ENCODE measurements at places on chromosomes 12 and 14.

- DNase-seq: no peak
Measured at GRCh38 chr14:23517650-23518326, 33.8 kb downstream of the ZFHX2 start.

DNA sequence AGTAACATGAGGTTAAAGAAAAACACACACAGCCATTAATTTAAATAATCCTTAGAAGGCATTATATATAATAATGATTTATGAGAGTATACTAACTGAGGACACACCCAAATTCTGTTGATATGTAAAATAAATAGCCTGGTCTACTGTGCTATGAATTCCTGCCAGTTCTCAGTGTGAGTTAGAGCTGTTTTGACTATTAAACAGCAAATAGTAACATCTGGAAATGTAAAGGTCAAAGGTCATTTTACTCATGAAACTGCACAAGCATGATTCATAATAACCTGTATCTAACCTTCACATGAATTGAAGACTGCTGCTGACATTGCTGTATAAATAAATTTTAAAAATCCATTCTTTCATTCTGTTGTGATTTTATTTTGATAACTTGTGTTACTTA lies 966.7 kb downstream of the SLC6A15 start:
- no peak for DNase-seq

DNA sequence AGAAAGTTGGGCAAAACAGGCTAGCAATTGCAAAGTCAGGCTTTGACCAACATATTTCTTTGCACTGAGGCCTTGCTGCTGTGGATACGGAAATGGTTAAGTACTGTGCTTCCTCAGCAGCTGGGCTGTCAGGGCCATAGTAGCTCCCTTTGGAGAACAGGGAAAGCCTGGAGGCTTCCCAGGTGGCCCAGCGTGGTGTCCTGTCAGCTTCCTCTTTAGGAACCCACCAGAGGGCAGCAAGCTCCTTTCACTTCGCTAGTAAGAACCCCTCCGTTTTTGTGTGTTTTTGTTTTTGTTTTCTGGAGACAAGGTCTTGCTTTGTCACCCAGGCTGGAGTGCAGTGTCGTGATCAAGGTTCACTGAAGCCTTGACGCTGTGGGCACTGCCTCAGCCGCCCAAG lies 1.7 kb upstream of the CFAP251 start:
- DNase-seq: no peak

GRCh38 chr12:66387117-66387516 lies 84.8 kb downstream of the HELB start:
- DNase-seq: no peak

DNA sequence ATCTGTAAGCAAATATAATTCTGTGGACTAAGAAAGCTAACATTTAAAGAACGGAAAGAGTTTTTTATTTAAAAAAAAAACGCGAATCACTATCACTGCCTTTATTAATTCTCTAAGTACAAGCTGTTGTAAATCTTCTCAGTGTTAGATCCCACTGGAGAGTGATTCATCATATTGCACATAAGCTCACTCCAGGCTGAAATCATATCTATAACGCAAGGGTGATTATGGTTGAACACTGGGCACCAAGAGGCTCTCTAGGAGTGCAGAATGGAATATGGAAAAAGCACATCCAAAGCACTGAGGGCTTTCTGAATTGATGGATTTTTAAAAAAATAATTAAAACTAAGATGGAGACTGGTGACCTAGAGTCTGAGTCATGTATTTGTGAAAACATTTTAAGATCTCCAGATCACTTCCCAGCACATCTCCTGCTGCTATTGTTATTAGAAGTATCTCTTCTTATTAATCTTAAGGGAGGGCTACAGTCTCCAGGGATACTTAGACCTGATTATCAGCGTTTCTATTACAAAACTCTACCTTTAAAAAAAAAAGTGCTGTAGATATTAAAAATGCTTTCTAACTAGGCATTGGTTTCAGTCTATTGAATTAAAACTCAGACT lies 1106.8 kb downstream of the AACS start:
- DNase-seq: no peak

DNA sequence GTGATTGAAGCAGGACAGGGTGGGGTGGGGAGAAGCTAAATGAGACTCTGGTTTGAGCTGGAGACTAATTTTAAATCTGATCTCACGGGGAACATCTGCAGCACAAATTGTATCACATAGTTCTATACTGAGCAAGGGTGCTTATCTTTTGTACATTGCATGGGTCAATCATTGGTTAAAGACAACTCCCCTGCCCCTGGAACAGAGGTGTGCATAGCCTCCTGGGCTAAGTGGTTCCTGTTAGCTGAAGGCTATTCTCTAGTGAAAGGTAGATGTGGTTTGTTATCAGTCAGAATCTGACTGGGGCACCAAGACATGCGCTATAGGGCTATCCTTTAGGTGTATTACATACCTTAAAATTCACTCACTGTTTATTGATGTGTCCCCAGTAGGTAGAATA lies 103.9 kb upstream of the KITLG start:
- DNase-seq: no peak

DNA sequence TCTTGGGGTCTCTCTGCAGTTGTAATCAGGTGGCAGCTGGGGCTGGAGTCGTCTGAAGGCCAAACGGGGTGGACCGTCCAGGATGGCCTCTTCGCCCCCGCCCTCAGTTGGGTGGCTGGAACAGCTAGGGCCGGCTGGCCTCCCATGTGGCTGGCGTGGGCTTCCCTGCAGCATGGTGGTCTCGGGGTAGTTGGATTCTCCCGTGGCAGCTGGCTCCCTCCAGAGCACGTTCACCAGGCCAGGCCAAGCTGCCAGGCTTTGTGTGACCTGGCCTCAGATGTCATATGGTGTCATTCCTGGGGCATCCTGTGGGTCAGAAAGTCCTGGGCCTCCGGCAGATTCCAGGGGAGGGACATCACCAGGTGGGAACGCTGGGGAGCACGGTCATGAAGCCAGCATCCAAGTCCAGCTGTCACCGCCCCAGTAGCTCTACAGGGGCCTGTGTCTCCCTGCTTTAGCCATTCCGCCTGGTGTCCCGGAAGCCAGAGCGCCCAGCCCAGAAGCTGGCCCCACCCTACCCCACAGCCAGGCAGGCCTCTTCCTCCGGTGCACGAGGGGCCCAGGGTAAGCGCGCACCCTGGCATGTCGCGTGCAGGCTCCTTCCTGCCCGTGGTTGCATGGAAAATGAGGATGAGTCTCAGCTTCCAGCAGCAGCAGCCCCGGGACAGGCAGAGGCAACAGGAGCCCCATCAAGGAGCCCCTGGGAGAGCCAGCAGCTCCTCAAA lies 1.3 kb upstream of the NUDT14 start:
- no peak for DNase-seq

DNA sequence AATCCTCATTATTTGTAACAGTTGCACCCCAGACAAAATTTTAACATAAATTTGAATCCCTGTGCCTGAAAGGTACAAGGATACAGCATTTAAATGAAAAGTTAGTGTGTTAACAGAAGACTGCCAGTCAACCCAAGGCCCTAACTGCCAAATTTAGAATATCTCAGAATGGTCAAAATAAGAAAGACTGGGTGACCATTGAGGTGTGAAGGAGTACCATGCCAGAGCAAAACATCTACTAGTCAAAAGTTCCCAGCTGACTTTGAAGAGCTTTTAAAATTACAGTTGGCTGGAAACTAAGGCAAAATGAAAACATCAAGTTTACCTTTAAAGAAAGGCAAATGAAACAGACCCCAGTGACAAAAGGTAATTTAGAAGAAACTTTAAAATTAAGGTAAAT lies 18.4 kb downstream of the SAV1 start:
- no peak for DNase-seq

GRCh38 chr12:51848326-51848727 lies at the start of gene FIGNL2:
FIGNL2 (minus strand) TSS chr12:51848718; CDS start chr12:51822413, 26,305 bp downstream.
- no peak for DNase-seq

DNA sequence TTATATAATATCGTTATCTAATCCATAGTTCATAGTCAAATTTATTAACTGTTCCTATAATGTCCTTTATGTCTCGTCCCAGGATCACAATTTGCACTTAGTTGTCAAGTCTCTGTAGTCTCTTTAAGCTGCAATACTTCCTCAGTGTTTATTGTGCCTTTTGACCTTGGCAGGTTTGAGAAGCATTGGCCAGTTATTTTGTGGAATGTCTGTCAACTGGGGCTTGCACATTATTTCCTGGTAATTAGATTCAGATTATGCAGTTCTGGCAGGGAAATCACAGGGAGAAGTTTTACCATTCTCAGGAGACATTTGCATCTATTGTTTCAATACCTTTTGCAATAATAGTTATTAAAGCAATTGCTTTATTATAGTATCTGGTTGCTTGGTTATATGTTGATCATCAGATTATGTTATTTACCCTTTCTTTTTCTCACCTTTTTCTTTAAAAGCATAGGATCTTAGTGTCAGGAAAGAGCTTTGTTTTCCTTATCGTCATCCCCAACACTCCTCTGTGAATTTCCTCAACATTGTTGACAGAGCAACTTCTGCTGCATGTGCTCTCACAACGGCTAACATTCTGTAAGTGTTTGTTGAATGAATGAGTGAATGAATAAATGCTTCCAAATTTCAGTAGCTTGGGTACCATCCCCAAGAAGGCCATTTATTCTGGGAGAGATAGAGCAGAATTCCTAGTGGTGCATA lies 3.7 kb upstream of the ART4 start:
- DNase-seq: no peak

DNA sequence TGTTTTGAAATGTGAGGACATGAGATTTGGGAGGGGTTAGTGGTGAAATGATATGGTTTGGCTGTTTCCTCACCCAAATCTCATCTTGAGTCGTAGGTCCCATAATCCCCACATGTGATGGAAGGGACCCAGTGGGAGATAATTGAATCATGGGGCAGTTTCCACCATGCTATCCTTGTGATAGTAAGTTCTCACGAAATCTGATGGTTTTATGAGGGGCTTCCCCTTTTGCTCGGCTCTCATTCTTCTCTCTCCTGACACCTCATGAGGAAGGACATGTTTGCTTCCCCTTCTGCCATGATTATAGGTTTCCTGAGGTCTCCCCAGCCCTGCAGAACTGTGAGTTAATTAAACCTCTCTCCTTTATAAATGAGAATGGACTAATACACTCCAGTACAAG lies 18.0 kb downstream of the GALNT6 start:
- no peak for DNase-seq

DNA sequence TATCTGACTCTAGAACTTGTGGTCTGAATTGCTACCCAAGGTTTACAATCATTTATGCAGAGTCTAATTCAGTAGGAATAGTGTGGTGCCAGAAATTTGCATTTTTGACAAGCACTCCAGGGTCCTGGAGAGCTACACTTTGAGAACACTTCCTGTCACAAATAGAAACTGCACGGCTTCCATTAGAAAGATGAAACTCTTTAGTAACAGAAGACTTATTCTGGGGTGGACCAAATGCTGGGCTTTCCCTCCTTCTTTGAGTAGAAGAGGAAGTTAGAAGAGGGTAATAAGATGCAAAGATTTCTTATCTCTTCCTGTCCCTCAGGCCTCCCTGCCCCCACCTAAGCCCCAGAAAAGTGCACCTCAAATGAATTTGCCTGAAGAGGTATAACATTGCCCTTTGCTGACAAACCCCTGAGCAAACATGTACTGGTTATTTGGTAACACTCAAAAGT lies 28.4 kb downstream of the DGLUCY start:
- DNase-seq: no peak

GRCh38 chr12:21248679-21249078 lies 86.0 kb downstream of the SLCO1A2 start:
- no peak for DNase-seq

DNA sequence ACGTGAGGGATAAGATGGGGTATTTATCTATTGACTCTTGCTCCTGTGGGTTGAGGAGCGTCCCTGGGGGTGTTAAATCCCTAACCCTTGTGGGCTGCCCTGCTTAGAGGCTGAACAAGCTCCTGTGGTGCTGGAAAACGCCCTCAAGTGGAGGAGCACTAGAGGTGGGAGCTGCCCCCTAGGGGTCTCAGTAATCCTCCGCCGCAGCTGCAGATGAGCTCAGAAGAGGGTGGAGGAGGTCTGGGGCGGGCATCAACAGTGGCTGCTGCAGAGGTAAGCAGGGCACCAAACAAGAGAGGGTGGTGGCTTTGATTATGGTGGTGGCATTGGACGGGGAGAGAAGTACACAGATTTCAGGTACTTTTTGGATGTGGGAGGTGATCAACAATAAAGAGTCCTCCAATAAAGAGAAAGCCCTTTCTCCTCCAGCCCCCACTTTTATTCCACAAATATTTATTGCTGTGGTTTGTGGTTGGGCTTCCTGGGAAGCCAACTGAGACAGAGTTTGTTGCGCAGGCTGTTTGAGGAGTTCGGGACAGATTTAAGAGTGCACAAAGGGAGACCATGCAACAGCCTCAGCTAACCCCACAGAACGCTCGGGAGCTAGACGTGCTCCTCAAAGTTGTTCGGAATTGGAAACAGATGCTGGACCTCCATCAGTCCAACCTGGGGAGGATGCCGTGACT lies 179.9 kb downstream of the ADCK1 start:
- no peak for DNase-seq

DNA sequence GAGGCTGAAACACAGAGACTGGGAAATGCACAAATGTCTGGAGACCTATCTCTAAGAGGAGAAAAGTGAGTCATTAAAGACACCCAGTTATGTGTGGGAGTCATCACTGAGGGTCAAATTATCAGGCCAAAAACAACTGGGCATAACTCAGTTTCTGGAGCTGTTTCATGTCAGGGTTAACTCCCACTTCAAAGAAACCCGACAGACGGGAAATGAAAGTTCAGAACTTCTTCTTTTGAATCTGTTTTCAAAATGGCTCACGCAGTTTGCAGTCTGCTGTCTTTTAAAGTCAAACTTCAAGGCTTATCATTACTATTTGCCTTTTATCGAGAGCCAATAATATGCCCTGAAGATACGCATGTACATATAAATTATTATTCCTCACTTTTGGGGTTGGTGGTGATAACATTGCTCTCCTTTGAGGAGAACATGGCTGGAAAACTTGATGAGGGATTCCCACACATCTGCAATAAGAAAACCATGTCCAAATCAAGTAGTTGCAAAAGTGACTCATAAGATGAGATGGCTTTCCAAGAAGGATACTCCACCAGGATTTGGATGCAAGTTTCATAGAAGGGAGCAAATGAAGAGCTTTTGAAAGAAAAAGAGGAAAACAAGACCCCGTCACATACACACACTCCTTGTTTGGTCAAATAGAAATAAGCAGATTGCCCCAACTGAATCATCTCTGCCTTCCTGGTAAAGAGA lies 341.4 kb downstream of the ADAMTS20 start:
- no peak for DNase-seq

DNA sequence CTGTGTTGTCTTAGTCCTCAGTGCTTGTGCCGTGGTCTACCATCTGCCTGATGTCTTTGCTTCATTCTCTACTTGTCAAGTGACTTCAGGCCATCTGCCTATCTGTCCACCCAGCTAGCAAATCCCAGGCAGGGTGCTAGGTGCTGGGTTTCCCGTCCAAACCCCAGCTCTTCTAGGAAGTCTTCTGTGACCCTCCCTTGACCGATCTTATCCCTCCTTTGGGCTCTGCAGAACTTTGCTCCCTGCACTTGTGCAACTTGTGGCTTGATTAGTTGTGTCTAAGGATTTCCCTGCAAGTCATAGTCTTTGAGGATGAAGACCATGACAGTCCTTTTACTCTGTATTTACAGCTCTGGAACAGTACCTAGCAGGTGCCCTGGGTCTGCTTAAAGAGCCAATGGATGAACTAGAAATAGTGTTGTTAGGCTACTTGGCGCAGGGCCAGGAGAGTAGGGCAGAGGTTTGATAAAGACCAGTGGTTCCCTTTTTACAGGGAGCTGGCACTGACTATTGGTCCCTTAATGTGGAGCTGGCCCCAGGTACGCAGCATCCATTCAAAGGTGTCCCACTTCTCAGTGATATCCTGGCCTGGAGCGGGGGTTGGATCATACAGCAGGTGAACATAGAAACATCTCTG lies 60.1 kb downstream of the ADCK1 start:
- no peak for DNase-seq

Data from stimulated activated CD8-positive, alpha-beta memory T cell treated with anti-CD3 and anti-CD28 coated beads, Interleukin-7, amount 100 ng/mL, for 1 hour (primary cell).